Fibroblast of gingiva (primary cell): ENCODE measurements at places on chromosomes 6 and 20.

DNA sequence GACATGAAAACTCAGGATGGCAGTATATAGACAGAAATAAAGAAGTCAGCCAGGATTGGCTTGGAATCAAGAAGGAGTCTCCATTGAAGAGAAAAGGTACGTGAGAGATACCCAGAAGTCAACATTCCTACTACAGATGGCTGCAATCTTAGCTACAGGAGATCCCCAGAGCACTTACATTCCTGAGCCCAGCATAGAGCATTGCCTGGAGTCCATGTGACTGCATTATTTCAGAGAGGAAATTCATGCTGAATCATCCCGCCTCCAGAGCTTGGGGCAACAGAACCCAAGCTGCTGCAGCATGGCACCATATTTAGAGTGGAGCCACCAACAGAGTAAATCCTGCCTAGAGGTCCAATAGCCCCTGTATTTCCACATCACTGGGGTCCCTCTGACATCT, 125.0 kb upstream of the GRIK2 start:
- DNase-seq: no peak

DNA sequence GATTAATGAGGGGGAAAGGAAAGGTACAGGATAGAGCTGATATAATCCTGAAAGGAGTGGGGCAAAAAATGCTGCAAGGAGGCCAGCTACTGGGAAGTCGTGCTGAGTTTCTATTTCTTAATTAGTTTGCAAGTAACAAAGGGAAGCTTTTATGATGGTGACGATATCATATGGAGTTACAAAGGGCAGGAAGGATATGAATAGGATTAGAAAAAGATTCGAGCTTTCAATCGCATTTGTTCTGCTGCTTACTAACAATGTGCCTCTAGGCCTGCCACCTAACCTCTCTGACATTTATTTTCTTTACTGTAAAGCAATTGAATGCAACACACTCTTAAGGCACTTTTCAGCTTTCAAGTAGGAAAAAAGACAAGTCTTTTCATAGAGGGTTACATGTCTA, 219.2 kb downstream of the CLVS2 start:
- no peak for DNase-seq

DNA sequence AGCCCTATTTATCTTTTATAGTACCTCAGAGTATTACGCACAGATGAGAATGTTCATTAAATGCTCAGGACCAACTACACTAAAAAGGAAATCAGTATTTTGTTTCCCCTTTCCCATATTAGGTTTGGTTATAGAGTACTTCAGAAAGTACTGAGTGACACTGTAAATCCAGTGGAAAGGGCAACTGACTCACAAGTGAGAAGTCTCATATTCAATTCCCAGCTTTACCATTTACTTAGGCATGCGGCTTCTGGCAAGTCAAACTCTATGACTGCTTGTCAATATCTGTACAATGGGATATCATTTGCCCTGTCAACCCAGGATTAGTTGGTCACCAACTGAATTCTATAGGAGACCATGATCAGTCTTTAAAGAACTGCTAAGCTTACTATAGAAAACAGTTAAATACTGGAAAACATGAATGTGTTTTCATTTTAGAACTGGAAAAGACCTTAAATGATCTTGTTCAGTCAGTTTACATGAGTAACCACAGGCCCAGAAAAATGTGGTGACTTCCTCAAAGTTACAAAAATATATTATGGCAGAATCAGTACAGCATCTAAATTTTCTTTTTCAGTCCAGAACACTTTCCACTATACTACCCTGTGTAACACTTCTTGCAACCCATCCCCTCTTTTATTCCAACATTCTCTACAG, 3.6 kb downstream of the MAP3K7 start:
- no peak for DNase-seq

- no peak for DNase-seq
These were observed 7.7 kb upstream of the PBOV1 start for GRCh38 chr6:138225953-138226352.

GRCh38 chr20:38060536-38060935, 27.0 kb downstream of the RPRD1B start:
- DNase-seq: no peak
